ENCODE measurements at places on chromosomes 11 and 22. TPM values are rescaled to one million over a fixed set of nuclear protein-coding genes. Genes with fewer than 3 reads are reported as not detected.

- DNase-seq: no peak
These were observed 666 bp downstream of the PDGFB start for GRCh38 chr22:39244136-39244495.

DNA sequence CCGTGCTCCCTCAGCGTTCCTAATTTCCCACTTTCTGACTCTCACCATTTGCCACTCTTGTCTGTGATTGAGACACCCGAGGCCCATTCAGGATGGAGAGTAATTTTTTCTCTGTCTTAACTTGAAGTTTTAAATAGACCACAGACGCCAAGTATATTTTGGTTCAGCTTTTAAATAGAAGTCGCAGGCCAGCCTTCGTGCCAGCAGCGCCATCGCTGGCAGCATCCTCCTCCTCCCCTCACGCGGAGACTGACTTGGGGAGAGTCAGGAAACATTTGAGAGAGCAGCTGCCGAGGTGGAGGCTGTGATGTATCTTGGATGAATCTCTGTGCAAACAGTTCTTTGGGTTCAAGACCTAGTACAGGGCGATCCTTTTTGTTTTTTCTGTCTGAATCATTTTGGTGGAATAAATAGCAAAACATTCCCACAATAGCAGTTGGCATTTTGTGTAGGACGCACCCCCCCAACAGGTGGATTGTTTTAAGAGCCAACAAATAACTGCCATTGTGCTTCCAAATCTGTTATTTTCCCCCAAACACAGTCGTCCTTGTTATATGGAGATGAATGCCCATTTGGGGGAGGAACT is 889 bp upstream of the DMC1 start:
- peak; percentile 74 for DNase-seq

- no peak for DNase-seq
These were observed 38.6 kb downstream of the PARVG start for GRCh38 chr22:44219101-44219870.

GRCh38 chr11:72821221-72821919 is 7.2 kb downstream of the ATG16L2 start:
- peak; percentile 68 for DNase-seq

DNA sequence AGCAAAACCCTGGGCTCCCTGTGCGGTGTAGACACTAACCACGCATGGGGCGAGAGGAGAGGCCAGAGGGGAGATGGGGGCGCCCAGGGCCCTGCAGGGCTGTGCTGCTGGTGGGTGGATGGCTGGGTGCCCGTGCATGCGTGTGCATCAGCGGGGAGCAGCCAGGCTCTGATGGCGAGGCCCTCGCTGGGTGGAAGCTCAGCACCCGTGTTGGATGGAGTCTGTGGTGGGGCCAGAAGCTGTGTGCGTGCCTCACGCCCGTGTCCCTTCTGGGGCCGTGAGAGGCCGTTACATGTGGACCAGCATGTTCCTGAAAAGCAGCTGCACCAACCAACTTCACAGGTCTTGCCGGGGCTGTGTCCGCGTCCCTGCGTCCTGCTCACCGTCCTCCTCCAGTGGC is 33.4 kb downstream of the MUC6 start:
- no peak for DNase-seq

GRCh38 chr11:830295-831117 is 2.2 kb upstream of the CD151 start:
- DNase-seq: peak; percentile 93

- no peak for DNase-seq
These were observed 31.2 kb upstream of the RASD2 start for GRCh38 chr22:35509451-35509850.

FAM181B gene
- total RNA-seq: 8.4 TPM

RIMBP3C gene
- total RNA-seq: not detected

RAB3IL1 gene
- total RNA-seq: 12.5 TPM

TSPAN32 gene
- 24.0 TPM for total RNA-seq

DLG2 gene
- 10.5 TPM for total RNA-seq

DNA sequence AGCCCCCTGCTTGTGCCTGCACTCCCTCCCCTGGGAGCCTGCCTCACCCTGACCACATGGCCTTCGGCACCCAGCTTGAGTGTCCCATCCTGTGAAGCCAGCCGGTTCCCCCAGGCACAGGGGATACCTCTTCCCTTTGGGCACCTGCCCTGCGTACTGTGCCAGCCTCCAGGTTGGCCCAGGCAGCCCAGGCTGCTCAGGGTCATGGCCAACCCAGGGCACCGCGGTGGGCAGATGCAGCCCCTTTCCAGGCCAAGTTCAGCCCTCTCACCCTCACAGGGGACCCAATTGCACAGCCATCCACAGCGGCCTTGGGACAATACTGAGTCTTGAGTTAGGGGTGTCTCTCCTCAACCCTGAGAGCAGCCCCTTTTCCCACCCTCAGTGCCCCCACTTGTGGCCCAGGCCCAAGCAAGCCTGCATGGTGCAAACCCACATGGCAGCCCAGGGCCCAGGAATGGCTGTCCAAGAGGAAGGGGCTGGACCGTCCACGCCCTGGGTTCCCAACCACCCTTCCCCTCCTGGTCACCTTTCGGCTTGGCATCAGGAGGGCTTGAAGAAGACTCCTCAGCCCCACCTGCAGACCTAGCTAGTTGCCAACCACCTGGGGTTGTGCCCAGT is 87.7 kb downstream of the CDKN1C start:
- peak; percentile 39 for DNase-seq

P4HA3 gene
- total RNA-seq: not detected

GRCh38 chr22:22168190-22168940 is 76.2 kb upstream of the VPREB1 start:
- no peak for DNase-seq

OR52D1 gene
- total RNA-seq: not detected

GRCh38 chr11:2369320-2369719 is 7.8 kb upstream of the CD81 start:
- DNase-seq: no peak

GRCh38 chr11:86579406-86579731 is 93.0 kb downstream of the ME3 start:
- no peak for DNase-seq

- no peak for DNase-seq
These were observed 9.3 kb downstream of the CXCR5 start for GRCh38 chr11:118892964-118893363.

DNA sequence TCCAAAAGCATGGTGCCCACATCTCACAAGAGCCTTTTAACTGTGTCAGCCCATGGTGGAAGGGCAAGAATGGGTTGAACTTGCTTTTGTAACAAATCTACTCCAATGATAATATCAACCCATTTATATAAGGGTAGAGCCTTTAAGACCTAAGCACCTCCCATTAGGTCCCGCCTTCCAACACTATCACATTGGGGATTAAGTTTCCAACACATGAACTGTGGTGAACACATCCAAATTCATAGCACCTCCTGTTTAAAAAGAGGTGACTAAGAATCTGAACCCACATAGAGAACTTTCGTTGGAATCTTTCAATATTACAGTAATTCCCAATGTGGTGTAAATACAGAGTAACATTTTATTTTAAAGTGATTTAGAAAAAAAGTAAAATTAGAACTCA is 9.2 kb upstream of the CNTF start:
- no peak for DNase-seq

FOLR1 gene
- not detected for total RNA-seq

C22orf42 gene
- not detected for total RNA-seq

DNA sequence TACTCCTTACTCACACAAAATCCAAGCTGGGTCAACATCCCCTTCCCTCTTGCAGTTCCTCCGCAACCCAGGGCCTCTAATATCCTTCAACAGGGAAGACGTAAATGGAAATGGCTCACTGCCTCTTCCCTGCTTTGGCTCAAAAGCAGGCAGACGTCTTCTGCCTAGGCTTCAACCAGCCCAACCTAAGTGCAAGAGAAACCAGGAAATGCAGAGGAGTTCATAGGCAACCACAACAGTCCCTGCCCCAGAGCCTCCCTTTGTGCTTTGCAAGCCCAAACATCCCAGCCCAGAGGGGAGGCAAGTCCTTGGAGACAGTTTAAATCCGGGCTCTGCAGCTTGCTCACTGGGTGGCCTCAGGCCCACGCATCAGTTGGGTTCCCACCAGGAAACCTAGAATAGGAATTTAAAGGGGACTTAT is 33.3 kb downstream of the CD6 start:
- no peak for DNase-seq

DNA sequence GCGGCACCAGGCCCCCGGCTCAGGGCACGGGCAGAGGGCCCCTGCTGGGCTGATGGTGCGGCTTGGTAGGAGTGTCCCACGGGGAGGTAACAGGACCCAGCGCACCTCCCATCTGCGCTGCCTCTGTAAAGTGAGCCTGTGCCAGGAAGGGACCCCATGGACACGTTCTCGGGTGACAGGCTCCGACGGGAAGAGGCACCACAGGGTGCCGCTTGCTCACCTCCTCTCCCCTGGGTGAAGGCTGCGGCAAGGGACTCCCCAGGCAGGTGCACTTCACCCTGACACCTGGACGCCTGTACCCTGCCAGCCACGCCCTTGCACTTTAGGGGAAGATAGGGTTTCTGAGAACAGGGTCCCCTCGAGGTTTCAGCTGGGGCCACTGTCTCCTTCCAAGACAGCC is 48.1 kb downstream of the SHANK2 start:
- DNase-seq: no peak

WT1 gene
- 1.8 TPM for total RNA-seq

- no peak for DNase-seq
These were observed 18.3 kb upstream of the RAC2 start for GRCh38 chr22:37262346-37262745.

OR4S2 gene
- total RNA-seq: not detected

GRCh38 chr11:88543902-88544655 is 206.5 kb upstream of the CTSC start:
- DNase-seq: peak; percentile 76

DNA sequence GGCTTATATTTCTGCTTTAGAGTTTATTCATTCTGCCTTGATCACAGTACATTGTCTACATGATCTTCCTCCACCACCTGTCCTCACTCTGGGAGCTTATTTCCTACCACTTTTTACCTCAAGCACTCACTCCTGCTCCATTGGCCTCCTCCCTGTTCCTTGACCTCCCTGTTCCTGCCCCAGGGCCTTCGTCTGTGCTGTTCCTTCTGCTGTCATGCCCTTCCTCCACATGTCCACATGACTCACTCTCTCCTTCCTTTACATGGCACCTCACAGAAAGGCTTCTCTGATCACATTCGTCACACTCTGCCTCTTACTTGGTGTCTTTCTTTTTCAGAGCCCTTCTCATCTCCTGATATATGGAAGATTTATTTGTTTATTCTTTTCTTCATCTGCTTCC is 103.0 kb downstream of the FBXO7 start:
- no peak for DNase-seq

DNA sequence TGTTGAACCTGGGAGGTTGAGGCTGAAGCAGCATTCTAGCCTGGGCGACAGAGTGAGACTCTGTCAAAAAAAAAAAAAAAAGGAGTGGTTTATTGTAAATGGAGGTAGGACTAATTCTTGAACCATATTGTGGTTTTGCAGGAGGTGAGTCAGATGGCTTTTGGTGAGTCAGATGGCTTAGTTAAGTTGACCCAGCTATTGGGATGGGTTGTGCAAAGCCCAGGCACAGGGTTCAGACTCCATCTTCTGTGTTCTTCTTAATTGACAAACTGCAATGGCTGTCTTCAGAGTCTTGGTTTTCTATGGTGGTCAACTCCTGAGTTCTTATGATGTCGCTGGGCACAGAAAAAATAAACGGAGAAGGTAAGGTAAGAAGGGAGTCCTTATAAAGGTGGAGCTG is 182.7 kb downstream of the ADAMTS15 start:
- DNase-seq: no peak

GRCh38 chr11:1943977-1944376 is 3.2 kb upstream of the MRPL23 start:
- peak; percentile 40 for DNase-seq

DNA sequence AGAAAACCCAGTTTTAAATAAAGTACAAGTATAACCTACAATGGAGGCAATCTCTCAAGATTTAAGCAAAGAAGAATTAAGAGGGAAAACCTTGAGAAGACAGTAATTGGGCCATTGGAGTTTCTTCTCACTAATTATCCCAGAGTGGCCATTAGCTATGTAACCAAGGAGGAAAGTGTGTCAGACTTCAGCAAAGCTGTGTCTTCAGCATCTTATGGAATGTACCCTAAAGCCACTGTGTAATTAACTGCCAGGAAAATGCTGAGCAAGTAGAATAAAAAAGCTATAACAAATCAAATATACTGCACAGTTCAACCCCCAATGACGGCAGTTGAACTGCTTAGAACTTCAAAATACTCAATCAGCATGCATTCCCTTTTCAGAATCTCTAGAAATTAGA is 261.6 kb downstream of the TTC28 start:
- no peak for DNase-seq

SPTBN2 gene
- 3.1 TPM for total RNA-seq

GRCh38 chr22:45499746-45500145 is 2.9 kb upstream of the FBLN1 start:
- peak; percentile 91 for DNase-seq

GALNT18 gene
- total RNA-seq: 21.0 TPM

DNA sequence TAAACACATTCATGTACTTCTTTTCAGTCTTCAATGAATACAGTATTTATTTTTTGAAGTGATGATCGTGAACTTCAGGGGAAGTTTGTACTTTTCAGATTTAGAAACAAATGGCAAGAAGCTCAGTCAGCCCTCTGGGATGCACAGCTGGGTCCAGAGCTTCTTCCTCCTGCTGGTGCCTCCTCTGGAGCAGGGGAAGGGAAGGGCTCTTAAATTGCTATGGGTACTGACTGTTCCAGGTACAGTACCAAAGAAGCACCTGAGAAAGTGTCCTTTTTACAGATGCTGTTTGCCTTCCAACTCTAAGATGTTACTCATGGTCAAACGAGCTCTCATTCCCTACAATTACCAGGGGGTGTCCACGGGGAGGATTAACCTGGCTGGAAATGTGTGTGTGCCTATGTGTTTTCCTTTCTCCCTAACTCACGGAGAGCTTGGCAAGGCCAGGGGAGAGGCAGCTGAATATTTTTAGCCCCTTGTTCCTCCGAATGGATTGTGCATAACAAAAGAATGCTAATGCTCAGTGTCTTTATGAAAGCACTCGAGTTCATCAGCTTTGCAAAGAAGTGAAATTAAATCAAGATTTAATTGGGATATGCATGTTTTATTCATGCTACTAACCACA is 313.7 kb upstream of the CADM1 start:
- DNase-seq: no peak

NUP50 gene
- 15.3 TPM for total RNA-seq

DNA sequence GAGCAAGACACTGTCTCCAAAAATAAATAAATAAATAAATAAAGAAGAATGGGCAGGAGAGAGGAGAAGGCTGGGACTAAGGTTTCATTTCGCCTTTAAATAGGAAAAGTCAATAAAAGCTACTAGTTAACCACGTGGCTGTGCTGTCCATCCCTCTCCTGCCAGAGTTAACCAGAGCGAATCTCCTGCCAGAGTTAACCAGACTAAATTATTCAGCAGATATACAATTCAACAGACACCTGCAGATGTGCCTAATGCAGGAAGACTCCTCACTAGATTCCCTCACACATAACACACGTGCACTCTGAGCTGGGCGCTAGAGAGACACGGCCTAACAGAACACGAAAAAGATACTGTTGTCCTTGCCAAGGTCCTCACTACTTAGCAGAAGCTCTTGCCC is 156.1 kb downstream of the IGLL1 start:
- DNase-seq: no peak

NXPE1 gene
- total RNA-seq: not detected

TTLL12 gene
- total RNA-seq: 10.9 TPM

GRCh38 chr22:40462195-40462984 is 92.0 kb downstream of the SGSM3 start:
- no peak for DNase-seq

Data from right cardiac atrium (tissue), 5 donors.